ENCODE measurements at places on chromosomes 7 and 10.

GRCh38 chr10:132098539-132099388 lies 33.0 kb downstream of the JAKMIP3 start:
- DNase-seq: no peak

DNA sequence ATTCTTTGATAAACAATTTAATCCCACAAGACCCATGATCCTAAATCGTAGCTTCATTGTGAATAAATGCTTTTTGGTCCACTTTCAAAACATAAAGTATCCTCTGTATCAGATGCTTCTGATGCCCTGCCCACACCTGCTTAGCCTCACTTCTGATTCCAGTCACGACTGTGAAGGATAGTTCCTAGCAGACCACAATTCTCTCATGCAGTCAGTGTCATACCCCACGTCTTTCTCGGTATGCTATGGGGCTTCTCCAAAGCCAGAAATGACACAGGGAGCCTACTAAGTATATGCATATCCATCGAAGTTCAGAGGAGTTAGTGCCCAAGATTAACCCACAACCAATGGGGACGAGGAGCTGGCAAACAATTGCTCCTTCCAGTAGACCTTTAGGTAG lies 27.6 kb upstream of the CTNNA3 start:
- no peak for DNase-seq

- no peak for DNase-seq
These were observed 14.8 kb downstream of the BBS9 start for GRCh38 chr7:33143996-33144718.

DNA sequence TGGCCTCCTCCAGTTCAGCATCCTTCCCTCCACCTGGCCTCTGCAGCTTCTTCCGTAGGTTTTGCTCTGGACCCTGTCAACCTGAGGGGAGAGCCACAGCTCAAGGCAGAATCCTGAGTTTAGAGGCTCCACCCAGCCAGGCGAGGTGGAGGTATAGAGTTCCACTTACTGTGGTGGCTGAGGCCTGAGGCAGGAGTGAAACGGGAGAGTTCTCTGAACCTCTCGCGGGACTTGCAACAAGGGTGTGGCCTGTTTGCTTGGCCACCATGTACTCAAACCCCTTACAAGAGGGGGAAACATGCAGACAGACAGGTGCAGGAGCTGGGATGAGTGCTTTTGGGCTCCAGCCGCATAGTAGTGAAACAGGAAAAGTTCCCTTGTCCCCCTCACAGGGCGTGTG lies 154.0 kb upstream of the C7orf33 start:
- no peak for DNase-seq

DNA sequence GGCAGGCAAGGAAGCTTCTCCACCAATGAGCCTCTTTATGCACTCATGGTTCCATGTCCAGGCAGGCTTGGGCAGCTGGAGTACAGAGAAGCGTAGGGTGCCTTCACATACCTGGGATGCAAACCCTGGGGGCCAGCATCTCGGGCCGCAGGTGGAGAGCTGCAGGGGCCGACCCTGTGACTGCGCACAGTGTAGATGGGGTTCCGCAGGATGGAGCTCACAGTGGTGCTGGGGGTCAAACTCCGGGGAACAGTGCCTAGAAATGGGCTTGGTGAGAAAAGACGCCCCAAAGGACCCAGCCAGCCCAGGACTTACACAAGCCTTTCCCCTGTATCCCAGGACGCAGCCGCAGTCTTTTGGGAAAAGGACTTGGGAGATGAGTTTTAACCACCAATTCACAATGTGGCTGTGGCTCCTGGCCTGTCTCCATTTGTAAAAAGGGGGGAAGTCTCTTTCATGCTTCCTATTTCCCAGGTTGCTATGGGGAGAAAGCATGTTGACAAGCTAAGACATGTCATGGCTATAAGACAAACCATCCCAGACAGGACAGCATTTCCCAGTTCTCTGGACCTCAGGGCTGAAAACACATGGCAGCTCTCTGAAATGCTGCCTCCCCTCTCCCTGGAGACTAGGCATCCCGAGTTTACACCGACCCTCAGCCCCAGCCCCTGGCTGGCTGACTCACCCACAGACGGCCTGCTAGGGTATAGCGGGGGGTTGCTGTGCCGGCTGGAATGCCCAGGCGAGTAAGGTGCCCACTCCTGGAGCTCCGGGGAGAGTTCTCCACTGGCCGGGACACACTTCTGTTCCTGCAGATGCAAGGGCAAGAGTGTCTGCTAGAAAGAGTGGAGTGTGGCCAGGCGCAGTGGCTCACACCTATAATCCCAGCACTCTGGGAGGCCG lies 107.1 kb downstream of the DLG5 start:
- DNase-seq: no peak

- DNase-seq: no peak
These were observed 86.5 kb upstream of the SKAP2 start for GRCh38 chr7:26950889-26951288.

DNA sequence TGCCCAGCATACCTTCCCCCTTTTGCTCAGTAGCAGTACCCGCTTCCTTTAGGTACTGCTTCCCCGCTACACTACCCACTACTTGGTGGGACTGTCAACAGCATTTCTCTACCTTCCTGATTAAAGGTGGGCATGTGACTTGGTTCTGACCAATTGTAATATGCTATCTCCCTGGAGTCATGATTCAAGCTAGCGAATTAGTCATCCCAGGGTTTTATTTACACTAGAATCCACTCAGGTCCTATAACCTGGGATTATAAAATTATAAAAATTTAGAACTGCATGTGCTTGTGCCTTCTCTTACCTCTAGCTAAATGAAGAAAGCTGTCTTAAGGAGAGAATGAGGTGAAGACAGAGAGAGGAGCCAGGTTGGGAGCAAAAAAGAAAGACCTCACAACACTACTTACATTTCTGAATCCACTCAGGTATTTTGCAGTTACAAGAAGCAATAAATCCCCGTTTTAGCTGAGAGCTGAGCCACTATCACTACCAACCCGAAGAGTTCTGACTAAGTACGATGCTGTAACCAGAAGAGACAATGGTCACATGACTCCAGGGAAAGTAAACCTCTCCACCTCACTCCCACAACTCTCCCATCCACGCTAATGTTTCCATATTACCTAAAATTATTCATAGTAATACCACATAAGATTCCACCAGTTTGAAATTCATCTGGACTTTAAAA lies 9.7 kb downstream of the GBX1 start:
- DNase-seq: no peak

- no peak for DNase-seq
These were observed 1039.5 kb upstream of the SORCS1 start for GRCh38 chr10:108203905-108204527.

- no peak for DNase-seq
These were observed 230.1 kb downstream of the CALN1 start for GRCh38 chr7:72182036-72182435.

DNA sequence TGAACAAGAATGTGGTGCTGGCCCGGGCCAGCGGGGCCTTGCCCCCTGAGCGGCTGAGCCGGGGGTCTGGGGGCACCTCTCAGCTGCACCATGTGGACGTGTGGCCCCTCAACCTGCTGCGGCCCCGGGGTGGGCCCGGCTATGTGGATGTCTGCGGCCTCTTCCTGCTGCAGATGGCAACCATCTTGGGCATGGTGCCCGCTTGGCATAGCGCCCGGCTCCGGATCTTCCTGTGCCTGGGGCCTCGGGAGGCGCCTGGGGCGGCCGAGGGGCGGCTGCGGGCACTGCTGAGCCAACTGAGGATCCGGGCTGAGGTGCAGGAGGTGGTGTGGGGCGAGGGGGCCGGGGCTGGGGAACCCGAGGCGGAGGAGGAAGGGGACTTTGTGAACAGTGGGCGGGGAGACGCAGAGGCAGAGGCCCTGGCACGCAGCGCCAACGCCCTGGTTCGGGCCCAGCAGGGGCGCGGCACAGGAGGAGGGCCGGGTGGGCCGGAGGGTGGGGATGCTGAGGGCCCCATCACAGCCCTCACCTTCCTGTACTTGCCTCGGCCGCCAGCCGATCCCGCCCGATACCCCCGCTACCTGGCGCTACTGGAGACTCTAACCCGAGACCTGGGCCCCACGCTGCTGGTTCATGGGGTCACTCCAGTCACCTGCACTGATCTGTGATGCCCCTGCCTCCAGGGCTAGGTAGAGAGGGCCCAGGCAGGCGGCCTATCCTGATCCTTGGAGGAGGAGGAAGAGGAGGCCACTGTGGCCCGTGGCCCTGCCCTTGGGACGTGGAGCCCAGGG lies 1.1 kb upstream of the TRIP6 start:
- no peak for DNase-seq

DNA sequence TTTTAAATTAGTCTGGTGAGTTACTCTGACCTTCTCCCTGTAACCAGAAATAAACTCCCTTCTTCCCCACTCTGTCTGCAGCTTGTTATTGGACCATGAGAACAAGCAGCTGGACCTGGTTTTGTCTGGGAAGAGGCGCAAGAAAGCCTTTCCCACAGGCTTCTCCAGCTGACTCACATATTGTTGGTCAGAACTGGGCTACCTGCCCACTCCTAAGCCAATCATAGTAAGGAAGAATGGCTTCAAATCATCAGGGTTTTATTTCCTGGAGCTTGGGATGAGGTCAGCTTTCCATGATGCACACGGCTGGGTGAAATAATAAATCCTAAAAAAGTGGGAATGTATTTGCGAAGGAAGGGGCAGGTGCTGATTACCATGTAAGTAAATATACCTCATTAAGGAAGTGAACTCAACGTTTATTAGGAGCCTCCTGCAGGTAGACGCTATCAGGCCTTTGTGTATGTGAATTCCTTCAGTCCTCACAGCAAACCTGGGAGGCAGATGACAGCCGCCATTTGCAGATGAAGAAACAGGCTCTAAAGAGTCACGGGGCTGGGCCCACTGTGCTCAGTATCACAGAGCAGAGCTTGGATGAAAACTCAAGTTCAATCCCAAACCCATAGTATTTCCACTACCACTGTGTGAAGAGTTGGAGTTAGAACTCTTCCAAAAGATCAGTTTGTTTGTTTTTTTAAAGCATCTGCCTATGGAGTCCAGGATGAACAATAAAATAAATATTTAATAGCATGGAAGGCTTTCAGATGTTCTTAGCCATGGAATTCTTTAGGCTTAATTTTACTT lies 32.8 kb downstream of the IL15RA start:
- DNase-seq: no peak

- no peak for DNase-seq
These were observed 512.1 kb downstream of the PARD3 start for GRCh38 chr10:34303022-34303421.

DNA sequence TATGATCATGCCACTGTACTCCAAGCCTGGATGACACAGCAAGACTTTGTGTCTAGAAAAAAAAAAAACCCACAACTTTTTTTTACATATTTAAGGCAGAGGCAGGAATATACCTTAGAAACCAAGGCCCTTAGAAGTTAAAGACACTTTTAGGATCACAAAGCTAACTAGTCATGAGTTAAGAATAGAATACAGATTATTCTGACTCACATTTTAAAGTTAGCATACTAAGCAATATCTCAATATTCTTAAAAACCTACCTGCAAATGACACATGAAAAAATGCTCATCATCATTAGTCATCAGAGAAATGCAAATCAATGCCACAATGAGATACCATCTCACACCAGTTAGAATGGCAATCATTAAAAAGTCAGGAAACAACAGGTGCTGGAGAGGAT lies 177.7 kb downstream of the CHCHD3 start:
- no peak for DNase-seq

DNA sequence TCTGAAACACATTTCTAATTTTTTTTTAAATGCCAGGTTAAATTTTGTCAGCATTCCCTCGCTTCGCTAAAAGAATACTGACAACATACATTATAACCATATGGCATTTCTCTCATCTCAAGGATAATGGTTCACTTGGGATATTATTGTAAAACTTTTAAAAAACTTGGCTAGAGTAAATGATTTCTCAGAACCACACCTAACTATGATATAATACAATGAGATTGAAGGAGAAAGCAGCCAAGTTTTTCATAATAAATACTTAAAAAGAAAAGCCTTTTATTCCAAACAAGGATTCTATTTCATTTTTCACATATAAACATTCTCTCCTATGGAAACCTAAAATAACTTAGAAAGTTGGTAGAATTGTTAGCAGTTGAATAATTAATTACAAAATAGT lies 413.9 kb downstream of the HGF start:
- DNase-seq: no peak

DNA sequence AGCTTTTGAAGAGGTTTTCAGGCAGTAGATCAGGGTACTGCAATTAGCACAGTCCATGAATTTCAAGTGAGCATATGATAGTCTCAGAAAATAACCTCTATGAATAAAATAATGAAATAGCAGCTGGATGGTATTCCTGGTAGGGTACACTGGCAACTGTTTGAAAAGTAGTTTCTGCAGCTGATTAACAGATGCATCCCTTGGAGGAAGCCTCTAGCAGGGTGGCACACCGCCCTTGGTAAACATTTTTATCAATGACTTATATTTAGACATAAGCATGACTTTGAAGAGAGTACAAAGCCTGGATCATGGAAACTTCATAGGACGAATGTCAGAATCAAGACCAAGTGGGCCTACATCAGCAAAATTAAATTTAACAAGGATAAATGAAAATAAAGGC lies 26.8 kb downstream of the WNT16 start:
- no peak for DNase-seq

- no peak for DNase-seq
These were observed 58.6 kb downstream of the TACC2 start for GRCh38 chr10:122047560-122047959.

- no peak for DNase-seq
These were observed 436.7 kb downstream of the TNS3 start for GRCh38 chr7:47145186-47145725.

- DNase-seq: no peak
These were observed 68.1 kb upstream of the LEP start for GRCh38 chr7:128172963-128173362.

GRCh38 chr7:41711283-41712064 lies 8.6 kb upstream of the INHBA start:
- no peak for DNase-seq

Measured in activated CD8-positive, alpha-beta memory T cell treated with anti-CD3 and anti-CD28 coated beads for 1 hour (primary cell).